Stimulated activated CD4-positive, alpha-beta T cell treated with anti-CD3 and anti-CD28 coated beads, Interleukin-12 subunit alpha, Interleukin-12 subunit beta, amount 100 ng/mL, for 48 hours (primary cell): ENCODE measurements at places on chromosomes 7 and 10.

DNA sequence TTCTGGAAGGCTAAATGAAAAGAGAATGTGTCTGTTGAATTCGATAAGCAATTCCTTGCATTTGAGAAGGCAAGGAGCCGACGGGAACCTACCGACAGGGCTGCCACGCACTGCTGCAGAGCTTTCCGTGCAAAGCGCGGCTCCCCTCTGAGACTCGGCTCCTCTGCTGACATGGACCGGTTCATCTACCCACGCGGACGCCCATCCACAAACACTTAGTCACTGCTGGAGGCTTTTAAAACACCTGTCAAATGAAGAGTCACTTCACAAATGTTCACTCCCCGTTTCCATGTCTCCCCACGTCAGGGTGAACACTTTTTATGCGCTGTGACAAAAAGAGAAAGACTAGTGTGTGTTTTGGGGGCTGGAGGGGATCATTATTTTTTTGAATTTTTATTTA is 32.0 kb downstream of the AMZ1 start:
- no peak for DNase-seq

DNA sequence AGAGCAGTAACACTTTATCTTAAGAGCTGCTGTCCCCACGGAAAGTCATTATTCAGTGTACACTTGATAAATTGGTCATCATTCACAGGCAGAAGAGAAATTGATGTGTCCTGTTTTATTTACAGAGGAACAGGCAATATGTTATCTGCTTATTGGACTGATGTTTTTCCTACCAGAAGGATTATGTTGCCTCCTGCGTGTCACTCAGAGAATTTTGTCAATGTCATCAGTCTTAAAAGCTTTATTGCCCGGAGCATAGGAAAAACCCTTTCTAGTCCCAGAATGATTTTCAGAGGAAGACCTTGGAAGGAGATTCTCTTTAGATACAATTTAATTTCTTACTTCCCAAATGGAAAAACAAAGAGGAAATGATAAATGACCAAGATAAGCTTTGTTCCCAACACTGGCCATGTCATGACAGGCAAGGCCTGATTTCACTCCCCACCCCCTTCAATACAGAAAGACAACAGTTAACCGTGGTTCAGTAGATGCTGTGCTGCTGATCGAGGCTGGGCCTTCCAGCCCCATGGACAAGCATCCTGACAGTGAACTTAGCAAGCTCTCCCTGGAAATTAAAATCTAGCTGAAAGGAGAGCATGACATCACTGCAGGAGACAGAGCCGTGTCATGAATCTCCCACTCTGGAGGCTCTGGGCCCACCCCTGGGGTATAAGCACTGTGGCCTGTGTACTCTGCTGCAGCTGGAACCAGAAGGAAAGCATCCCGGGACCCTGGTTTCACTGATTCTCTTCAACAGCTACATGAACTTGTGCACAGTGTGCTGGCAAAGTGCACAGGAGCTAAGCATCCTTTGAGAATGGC is 118.8 kb upstream of the LYZL2 start:
- no peak for DNase-seq

GRCh38 chr7:150429699-150430098 is 20.7 kb upstream of the GIMAP8 start:
- DNase-seq = no peak

GRCh38 chr7:32937344-32938174 is 19.7 kb upstream of the FKBP9 start:
- no peak for DNase-seq

GRCh38 chr7:136857573-136857972 is 10.9 kb upstream of the CHRM2 start:
- DNase-seq = no peak

- DNase-seq = no peak
Measured at GRCh38 chr7:91293840-91294239, 29.6 kb downstream of the FZD1 start.
